ENCODE measurements at places on chromosomes 4 and X.

DNA sequence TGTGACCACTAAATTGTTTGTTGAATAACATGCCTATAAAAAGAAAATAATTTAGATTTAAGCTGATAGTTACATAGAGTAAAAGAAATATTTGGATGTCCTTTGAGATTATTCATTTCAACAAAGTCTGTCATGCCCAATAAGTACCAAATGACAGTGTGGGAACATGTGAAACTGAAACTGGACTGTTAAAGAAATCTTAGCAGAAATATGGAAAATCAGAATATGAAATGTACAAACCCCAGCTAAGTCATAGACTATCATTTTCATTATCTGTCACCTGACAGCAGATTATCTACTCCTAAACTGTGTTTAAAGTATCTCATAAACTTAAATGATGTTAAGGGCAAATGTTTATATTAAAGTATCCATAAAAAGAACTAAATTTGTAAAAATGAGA, 437.8 kb upstream of the FAM241A start:
- no peak for DNase-seq

DNA sequence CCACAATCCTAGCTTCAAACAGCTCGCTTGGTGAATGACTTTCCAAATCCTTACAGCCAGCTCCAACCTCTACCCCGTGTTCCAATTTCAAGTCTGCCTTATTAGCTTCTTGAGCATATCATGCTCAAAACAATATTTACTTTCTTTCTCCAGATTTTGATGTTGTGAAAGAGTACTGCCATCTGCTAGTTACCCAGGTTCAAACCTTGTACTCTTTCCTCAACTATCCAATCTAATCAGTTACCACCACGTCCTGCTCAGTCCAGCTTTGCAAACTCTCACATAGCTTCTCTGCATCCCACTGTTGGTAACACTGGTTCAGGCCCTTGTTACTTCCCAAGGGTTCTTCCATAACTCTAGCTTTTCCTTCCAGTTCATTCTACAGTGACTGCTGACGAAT, 179.1 kb downstream of the NR3C2 start:
- DNase-seq, result no peak

GRCh38 chrX:101550362-101550750, at the start of gene ARMCX1:
TSS of gene ARMCX1 (plus strand) at chrX:101550547. CDS start at chrX:101552931, 2,384 bp downstream.
- DNase-seq, result no peak

DNA sequence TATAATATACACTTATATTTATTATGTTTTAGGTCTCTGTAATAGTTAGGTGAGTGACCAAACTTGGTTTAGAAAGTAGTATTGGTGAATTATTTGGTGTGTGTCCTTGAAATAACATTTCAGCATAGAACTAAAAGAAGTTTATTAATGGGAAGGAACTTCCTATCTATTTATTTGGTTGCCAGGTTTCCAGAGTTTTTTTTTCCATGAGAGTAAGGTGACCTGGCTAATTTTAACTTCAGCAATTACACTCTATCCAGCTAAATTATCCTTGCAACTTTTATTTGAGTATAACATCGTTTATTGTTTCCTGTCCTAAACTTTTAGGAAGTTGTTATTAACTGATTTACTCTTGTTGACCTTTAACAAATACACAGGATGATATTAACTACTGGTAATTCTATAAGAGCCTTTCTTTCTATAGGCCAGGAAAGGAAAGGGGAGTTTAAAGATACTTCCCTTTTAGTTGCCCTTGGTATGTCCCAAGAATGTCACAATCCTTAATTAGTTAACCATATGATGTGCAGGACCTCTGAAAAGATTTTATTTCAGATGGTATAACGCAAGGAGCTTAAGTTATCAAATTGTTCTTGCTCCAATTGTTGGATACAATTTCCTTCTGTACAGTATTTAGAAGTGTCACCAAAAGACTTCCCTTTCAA, 18.9 kb downstream of the PRDM8 start:
- DNase-seq, result no peak

GRCh38 chr4:128831531-128832242, 22.2 kb downstream of the JADE1 start:
- no peak for DNase-seq

DNA sequence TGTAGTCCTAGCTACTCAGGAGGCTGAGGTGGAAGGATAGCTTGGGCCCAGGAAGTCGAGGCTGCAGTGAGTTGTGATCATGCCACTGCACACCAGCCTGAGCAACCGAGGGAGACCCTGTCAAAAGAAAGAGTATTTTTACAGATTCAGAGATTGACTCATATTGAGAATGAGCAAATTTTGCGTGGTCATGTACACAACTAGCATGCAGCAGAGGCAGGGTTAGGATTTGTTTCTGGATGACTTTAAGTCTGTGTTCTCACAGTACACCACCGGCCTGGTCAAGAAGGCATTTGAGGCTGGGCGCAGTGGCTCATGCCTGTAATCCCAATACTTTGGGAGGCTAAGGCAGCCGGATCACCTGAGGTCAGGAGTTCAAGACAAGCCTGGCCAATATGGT, 44.8 kb upstream of the CBR4 start:
- no peak for DNase-seq

GRCh38 chr4:140222171-140222570, 68.2 kb upstream of the MAML3 start:
- DNase-seq, result no peak

DNA sequence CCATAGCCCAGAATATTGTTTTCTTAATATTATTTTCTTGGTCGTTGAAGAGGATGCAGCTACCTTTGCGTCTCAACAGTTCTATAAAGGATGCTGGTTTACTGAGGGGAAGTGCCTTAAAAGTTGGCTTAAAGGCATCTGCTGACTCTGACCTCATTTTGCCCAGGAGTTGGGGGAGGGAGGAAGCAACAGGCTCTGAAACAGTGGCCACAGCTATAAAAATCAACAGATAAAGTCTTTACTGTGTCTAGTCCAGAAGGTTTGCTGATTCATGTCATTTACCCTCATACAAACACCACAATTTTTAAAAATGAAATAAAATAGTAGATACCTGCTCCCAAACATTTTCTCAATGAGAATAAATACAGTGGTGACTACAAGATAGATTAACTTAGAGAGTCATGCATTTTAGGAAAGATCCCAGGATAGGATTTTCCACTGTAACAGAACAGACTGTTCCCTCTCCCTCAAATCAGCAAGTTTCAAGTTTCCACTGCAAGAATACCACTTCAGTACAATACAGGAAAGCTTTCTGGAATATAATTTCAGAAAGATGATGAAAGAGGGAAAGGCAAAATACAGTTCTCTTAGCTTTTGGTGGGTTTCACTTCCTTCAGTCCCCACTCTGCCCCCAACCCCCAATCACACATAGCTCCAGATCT, 1.9 kb downstream of the PHKA1 start:
- no peak for DNase-seq

GRCh38 chrX:38548508-38548907, 12.8 kb upstream of the TSPAN7 start:
- DNase-seq, result no peak

- DNase-seq, result no peak
Measured at GRCh38 chr4:94957030-94957429, 199.3 kb downstream of the BMPR1B start.

GRCh38 chr4:1717129-1718094, 3.7 kb downstream of the TMEM129 start:
- DNase-seq, result no peak

GRCh38 chrX:152913346-152913745, 15.5 kb downstream of the ZNF185 start:
- no peak for DNase-seq

DNA sequence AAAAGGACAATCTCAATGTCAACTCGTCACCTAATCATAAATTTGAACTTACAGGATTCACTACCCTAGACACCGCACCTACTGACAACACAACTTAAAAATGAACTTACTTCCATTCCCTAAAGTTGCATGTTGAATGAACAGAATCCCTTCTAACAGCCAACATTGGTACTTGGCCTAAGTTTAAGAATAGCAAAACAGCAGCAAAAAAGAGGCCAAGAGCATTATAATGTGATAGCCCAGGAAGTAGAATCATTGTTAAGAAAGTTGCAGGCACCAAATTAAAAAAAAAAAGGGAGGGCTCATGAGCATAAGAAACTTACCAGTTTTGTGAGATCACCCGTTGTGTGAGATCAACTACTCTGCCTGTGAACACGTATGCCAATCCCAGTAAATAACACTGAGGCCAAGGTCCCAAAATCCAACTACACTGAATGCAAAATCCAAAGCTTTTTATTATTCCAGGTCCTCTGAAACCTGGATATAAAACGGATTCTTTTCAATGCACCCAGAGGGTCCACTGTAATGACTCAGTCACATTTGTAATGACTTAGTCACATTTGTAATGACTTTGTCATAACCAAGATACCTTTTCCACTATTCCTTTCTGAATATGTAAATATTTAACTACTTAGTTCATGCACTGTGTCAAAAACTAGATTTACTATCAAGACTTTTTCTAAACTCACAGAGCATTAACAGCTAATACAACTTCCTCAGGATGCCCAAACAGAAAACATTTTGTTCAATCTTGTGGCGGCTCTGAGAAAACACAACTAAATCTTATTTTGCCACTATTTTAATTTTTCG, 6.8 kb downstream of the HNRNPDL start:
- no peak for DNase-seq

- DNase-seq, result no peak
Measured at GRCh38 chr4:20297783-20298182, 46.1 kb downstream of the SLIT2 start.

DNA sequence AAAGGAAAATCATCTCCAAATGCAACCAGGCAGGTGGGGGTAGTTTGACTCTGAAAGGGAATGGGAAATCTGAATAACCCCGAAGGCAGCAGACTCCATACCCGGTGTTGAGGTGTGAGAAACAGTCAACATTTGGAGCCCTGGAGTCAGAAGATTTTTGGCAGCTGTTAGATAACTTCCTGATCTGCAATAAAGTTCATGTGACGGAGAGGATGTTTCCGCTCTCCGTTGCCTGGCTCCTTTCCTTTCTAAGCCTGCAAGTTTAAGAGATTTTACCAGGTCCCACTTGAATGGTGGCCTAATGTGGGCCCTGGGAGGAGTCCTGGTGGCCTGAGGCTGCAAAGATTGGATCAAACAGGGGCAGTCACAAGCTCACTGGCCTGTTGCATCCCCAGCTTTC, 27.7 kb downstream of the HAND2 start:
- no peak for DNase-seq

DNA sequence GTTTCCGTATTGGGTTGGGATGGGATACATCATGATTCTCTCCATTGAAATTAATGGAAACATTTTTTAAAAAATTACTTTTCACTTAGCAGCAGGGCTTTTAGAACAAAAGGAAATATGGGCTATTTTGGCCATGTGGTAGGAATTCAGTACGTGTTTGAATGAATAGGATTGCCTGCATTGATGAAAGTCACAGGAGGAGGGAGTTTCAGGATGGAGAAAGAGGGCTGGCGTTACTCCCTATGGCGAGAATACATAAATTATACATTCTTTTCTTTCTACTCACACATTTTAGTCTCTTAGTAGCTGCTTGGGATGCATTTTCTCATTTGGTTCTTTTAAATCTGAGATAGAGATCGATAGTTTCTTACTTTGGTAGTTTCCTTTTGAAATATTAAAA, 100.3 kb upstream of the PDHA1 start:
- no peak for DNase-seq

GRCh38 chr4:1010395-1011021, 918 bp upstream of the FGFRL1 start:
- peak; percentile 74 for DNase-seq

- no peak for DNase-seq
Measured at GRCh38 chr4:65515646-65516045, 154.6 kb downstream of the EPHA5 start.

DNA sequence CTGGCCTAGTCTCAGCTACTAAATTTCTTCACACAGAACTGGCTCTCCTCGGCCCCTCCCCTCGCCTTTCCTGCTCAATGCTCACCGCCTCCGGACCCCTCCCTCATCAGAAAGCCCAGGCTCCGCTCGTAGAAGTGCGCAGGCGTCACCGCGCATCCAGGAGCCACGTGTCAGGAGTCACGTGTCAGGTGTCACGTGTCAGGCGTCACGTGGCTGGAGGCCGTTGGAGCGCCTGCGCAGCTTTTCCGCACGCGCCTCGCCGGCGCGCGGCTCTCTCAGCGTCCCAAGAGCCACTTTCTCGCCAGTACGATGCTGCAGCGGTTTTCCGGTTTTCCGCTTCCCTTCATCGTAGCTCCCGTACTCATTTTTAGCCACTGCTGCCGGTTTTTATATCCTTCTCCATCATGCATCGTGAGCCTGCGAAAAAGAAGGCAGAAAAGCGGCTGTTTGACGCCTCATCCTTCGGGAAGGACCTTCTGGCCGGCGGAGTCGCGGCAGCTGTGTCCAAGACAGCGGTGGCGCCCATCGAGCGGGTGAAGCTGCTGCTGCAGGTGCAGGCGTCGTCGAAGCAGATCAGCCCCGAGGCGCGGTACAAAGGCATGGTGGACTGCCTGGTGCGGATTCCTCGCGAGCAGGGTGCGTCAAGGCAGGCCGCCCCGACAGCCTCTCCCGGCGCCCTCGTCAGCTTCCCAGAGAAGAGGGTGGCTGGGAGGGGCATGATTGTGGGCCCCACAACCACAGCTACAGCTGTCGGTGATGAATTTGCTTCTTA, at the start of gene SLC25A31:
Gene SLC25A31 (plus strand): TSS at position 259 of the 772 bp plus-strand sequence. CDS start 146 bp downstream, at position 405.
- DNase-seq, result no peak

DNA sequence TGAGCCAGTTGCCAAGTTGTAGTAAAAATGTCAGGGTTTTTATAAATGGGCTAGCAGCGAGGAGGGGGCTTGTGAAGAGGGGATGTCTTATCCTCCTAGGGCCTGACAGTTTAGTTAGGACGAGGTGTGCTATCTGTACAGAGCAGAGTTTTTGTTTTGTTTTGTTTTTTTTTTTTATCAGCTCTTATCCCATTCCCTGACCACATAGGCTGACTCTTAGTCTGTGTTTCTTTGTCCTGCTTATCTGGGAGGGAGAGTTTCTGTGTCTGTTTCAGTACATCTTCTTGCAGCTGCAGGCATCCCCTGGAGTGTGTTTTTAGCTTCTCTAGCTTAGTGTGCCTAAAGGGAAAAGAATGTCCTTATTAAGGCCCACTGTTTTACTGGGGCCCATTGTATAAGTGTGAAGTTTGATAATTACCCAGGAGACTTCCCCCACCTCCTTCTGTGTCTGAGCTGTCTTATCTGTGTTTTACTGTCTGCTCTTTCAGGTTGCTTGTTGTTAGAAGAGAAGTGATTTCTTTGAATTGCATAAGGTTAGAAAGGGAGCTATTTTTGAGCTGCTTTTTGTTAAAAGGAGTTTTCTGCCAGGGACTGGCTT, 32.0 kb downstream of the PAGE2 start:
- DNase-seq, result no peak

Measured in effector memory CD8-positive, alpha-beta T cell (primary cell).